Urothelium cell line (cell line): ENCODE measurements at places on chromosomes 2 and 18.

- no peak for DNase-seq
These were observed 84.5 kb downstream of the AFF3 start for GRCh38 chr2:100057901-100058261.

GRCh38 chr2:178220814-178221213 is 26.5 kb downstream of the OSBPL6 start:
- no peak for DNase-seq

GRCh38 chr18:70334728-70335329 is 46.0 kb downstream of the SOCS6 start:
- DNase-seq, result no peak

GRCh38 chr18:52499016-52499415 is 159.0 kb downstream of the DCC start:
- no peak for DNase-seq

DNA sequence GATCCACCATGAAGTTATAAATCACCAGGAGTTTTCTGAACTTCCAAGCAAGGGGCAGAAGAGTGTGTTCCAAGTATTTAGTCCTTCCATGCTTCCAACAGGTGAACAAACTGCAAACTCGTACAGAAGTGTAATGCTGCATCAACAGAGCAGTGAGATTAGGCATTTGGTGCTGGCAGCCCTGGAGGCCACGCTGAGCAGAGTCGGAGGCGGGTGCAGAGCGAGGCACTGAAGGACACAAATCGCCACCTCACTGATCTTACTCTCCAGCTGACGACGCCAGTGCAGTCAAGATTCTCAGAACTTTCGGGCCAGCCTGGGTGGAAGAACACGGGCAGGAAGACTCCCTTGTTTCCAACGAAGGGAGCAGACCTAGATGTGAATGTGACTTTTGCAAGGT is 39.2 kb downstream of the SERPINE2 start:
- DNase-seq, result no peak

- DNase-seq, result peak; percentile 66
These were observed 30.7 kb upstream of the PTMA start for GRCh38 chr2:231677632-231678104.

GRCh38 chr2:134926231-134926931 is 7.8 kb downstream of the CCNT2 start:
- DNase-seq, result no peak

DNA sequence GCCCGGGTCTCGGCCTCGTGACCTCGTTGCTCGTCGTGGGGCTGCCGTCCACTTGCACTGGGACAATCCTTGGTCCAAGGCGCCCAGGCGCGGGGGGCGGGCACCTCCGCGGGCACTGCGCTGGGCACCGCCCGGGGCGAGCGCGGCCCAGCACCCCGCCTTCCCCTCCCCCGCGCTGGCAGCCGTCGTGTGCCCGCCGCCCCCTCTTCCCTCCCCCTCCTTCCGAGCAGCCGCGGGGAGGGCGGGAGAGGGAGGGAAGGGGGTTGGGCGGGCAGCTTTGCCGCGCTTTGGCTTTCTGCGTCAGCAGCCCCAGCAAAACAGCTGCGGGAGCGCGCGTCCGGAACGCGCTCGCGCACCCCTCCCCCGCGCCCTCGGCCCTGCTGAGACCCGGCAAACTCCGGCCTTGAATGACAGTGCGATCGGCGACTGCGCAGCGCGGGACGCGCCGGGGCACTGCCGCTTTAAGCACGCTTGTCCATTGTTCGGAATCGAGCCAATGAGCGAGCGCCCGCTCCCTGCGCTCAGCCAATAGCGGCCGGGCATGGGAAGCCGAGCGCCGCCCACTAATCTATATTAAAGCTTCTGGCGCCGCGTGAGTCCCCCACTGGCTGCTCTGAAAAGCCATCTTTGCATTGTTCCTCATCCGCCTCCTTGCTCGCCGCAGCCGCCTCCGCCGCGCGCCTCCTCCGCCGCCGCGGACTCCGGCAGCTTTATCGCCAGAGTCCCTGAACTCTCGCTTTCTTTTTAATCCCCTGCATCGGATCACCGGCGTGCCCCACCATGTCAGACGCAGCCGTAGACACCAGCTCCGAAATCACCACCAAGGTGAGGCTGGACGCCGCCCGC is at the start of gene PTMA:
Gene PTMA (plus strand): TSS at position 599 of the 846 bp plus-strand sequence. CDS start 182 bp downstream, at position 781.
- peak; percentile 96 for DNase-seq

GRCh38 chr2:217736776-217737550 is 265.8 kb downstream of the TNS1 start:
- DNase-seq, result no peak
